ENCODE measurements at places on chromosomes 12 and 14.

GRCh38 chr14:104892531-104893434, 27.7 kb downstream of the CEP170B start:
- DNase-seq = no peak

DNA sequence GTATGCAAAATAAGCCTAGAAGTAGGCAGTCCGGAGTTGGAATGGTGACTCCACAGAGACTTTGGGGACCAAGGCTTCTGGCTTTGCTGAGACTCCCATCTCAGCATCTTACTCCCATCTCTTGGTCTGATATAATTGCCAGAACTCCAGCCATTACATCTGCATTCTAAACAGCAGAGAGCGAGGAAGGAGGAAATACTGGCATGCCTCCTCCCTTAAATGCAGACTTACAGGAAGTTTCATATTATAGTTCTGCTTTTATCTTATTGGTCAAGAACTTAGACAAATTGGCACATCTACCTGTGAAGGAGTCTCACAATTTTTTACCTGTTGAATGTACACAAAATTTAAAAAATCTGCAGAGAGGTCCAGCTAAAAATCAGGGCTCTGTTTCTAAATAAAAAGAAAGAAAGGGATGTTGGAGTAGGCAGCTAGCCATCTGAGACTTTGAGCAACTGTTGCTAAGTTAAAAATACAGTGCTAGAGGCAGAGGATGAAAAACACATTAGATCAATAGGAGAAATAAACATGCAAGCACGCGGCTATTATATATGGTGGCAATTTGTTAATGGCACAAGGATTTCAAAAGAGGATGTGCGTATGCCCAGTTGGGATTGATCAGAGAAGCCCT, 209.9 kb upstream of the HMGA2 start:
- DNase-seq = no peak

GRCh38 chr14:89432226-89432625, 15.2 kb upstream of the FOXN3 start:
- peak; percentile 25 for DNase-seq

DNA sequence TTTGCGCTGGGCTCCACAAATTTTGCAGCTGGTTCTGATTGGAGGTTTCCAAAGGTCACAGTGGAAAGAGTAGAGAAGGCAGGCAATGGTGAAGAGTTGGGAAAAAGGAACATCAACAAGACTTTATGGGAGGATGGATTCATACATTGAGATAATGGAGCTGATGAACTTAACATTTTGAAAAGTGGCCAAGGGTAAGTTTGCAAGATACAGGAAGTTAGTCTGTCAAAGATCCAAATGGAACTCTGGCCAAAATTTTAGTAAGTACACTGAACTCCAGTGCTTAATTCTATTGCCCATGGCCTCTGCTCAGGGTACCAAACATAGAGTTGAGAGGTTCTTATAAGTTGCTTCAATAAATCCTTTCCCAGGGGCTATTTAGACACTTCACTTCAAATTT, 15.6 kb downstream of the CCER1 start:
- no peak for DNase-seq

DNA sequence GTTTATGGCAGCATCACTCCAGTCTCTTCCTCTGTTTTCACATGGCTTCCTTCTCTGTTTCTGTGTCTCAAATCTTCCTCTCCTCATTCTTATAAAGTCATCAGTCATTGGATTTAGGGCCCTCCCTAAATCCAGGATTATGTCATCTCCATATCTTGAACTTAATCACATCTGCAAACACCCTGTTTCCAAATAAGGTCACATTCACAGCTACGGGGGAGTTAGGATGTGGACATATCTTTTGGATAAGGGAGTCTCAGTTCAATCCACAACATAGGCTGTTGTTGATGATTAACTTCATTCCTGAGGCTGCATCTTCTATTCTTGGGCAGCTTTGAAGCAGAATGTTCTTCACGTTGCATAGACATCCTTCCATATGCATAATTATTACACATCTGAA, 40.3 kb upstream of the NTF3 start:
- no peak for DNase-seq

- DNase-seq = peak; percentile 50
Observed at GRCh38 chr14:32939254-32940065, 781 bp downstream of the NPAS3 start.

DNA sequence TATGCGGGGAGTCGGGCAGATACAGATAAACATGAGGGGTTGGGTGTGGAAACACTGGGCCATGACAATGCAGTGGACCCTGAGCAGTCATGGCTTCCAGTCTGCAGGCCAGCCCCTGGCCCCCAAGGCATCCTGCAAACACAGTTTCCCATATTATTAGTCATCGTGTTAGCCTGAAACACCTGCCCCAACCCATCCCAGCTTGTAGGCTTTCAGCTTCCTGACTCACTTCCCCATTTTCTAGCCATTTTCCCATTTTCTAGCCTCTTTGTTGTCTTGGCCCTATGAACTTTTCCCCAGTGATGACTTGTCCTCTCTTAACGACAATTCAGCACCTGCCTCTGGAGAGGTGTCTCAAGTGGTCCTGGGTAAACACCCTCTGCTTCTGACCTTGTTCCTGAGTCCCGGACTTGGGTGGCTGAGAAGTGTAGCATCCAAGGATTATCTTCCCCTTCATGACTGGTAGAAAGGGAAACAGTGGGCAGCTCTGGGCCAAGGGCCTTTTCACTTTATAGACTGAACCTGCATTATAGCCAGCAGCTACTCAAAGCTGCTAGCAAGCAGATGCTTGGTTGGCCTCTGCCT, 4.3 kb upstream of the PGF start:
- DNase-seq = peak; percentile 8

DNA sequence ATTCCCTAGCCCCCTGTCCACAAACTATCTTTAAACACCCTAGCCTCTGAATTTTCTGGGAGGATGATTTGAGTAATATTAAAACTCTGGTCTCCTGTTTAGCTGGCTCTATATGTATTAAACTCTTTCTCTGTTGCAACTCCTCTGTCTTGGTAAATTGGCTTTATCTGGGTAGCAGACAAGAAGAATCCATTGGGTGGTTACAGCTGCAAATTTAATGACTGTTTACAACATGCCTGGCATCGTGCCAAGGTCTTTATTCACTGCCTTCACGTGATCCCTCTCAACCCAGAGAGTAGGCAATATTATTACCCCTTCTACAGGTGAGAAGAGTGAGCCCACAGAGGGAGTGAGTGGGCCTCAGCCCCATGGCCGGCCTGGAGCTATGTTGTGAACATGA, 77.8 kb upstream of the MYL2 start:
- DNase-seq = peak; percentile 30

DNA sequence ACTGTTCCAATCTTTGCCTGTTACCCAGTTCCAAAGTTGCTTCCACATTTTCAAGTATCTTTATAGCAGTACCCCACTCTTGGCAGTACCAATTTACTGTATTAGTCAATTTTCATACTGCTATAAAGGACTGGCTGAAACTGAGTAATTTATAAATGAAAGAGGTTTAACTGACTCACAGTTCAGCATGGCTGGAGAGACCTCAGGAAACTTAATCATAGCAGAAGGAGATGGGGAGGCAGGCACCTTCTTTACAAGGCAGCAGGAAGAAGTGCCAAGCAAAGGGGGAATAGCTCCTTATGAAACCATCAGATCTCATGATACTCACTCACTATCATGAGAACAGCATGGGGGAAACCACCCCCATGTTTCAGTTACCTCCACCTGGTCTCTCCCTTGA, 215.0 kb downstream of the SNAPC1 start:
- DNase-seq = no peak

GRCh38 chr14:30345511-30345910, 213.4 kb upstream of the G2E3 start:
- DNase-seq = no peak

- DNase-seq = no peak
Observed at GRCh38 chr14:70000601-70001000, 121.4 kb downstream of the SMOC1 start.

GRCh38 chr14:96100161-96101064, 61.3 kb downstream of the C14orf132 start:
- DNase-seq = peak; percentile 68

DNA sequence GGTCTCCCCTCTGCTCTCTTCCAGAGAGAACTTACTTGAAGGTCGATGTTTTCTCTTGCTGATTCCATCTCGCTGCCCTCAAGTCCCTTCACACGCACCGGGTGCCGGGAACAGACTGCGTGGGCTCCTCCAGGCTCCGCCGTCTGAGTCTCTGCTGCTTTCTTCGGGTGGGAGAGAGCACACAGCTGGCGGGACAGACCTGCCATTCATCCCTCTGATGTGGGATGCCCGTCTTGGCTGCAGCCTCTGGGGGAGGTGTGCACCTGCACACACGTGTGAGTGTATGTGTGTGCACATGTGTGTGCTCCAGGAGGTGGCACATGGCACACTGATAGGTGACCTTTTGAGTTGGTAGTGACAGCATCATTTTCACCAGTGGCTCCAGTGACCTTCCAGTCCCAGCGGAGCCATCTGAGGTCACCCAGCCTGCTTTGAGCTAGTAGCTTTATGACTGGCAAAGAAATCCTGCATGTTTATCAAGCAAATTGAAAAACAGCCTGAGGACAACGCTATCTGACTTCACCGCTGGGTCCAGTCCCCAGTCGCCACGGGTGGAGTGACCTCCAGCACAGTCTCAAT, at the start of gene NINJ2:
Gene NINJ2, minus strand, starts transcription at position 153 of the 579 bp plus-strand sequence. Its CDS starts 85 bp downstream, at position 68.
- DNase-seq = no peak

GRCh38 chr12:113473942-113474341, 2.3 kb upstream of the LHX5 start:
- DNase-seq = no peak

DNA sequence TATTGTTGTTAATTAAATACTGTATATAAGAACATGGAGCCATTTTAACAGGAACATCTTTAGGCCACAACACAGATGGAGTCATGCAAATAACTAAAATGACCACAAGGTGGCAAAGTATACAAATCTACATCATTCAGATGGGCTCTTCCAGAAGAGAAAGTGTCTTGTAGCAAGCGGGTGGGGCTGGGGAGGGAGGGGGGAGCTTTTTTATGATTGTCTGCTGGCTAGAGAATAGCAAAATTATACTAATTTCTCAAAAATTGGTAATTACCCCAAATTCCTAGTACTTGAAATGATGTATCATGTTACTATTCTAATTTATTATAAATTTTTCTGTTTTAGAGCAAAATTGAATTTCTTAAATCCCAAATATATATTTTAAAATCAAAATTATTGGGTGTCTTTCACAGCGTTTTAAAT, 378.7 kb downstream of the PRKD1 start:
- DNase-seq = peak; percentile 73
